GM18507 (cell line): ENCODE measurements at places on chromosomes 7 and 10.
A peak's percentile ranks its signal among the peaks of the same experiment; 100 is the strongest.

DNA sequence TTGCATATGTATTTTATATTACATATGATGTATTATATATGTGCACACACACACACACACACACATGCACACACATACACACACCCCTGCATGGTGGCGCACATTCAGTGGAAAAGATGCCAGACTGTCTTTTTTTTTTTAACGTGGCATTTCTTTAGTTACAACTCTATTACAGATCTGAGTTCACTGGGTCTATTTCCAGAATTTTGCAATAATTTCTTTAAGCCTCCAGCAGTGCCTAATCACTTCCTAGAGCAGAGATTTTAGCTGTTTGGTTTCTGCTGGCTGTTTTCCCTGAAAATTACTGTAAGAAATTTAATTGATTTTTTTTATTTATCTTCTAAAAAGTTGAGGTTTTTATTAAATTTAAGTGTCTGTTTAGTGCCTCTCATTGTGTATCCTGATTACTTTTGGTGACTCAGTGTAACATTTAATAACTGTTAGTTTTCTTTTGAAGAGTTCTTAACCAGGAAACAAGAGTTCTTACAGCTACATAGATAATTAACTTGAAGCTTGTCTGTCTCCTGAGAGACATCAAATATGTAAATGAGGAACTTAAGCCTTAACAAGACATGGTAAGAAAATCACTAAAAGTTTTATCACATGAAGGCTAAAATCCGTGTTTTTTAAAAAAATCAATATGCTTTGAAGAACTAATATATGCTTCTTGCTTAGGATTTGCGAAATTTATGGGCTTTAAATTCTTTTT lies 232.0 kb downstream of the MDFIC start:
- DNase-seq: no peak

DNA sequence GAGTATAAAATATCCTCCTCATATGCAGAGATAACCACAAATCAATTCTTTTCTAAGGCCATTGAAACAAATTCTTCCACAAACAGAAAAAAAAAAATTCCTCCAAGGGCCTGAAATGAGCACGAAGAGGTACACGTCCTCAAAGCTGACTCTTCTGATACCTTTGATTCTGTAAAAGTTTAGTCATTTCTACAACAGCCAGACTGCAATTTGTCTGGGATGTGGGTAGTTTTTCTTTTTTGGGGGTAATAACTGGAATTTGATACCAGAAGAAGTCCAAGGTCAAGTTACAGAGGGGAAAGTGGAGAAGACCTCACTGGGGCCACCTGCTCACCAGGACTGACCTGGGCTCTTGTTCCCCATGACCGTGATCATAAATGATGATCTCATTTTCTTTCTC lies 121.8 kb downstream of the AOAH start:
- DNase-seq: no peak

GRCh38 chr7:132516042-132516840 lies 60.0 kb downstream of the PLXNA4 start:
- no peak for DNase-seq

DNA sequence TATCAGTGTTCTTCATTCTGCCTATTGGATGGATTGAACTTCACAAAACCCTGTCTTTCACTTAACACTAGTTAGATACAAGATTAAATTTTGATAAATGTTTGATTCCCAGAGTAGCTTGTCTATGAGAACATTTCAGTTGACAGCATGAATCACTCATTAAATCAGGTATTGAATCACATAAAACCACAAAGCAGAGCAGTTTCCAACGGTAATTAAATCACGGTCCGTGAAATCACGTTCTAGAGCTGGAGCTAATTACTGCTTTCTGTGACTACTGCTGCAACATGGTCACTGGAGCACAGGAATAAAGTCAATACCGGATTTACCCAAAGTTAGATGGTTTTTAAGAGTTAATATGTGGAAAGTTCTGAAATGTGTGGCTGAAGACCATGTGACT lies 257.8 kb upstream of the PCDH15 start:
- no peak for DNase-seq

- peak; percentile 25 for DNase-seq
These were observed 103.8 kb downstream of the ATE1 start for GRCh38 chr10:121823993-121824463.
